ENCODE measurements at places on chromosomes 1 and 21. TPM values are rescaled to one million over a fixed set of nuclear protein-coding genes. Genes with fewer than 3 reads are reported as not detected.

KAZN gene
- 10.6 TPM for total RNA-seq

CNR2 gene
- not detected for total RNA-seq

EPHX1 gene
- 46.1 TPM for total RNA-seq

NBPF20 gene
- 10.0 TPM for total RNA-seq

PPFIA4 gene
- total RNA-seq, result 32.2 TPM

All from smooth muscle cell of the pulmonary artery (primary cell).